ENCODE measurements at places on chromosomes 3 and 15.

DNA sequence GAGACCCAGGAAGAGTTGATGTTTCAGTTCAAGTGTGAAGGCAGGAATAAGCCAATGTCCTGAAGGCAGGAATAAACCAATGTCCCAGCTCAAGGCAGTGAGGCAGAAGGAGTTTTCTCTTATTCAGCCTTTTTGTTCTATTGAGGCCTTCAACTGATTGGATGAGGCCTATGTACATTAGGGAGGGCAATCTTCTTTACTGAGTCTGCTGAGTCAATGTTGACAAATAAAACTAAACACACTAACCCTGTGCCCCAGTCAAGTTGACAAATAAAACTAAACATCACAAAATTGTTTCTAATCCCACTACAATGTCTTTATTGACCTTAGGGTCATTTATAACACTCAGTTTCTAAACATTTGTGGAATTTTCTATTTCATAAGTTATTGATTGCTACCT is 100.0 kb downstream of the CACNA2D3 start:
- DNase-seq = no peak

DNA sequence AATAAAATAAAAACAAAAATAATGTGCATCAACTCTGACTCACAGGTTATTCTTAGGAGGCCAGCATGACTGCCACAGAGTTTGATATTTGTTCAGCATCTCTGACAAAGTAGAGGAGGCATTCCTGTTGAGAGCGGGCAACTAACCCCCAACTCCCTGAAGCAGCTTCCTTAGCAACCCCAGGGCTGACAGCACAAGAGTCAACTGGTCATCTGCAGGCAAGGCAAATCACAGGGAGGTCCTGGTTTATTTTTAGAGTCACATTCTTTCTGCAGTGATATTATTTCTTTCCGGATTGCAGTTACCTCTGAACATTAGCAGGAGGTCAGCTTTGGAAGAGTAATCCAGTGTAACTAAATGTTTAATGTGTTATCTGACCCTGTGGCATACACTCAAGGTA is 273.0 kb downstream of the PLCL2 start:
- no peak for DNase-seq

DNA sequence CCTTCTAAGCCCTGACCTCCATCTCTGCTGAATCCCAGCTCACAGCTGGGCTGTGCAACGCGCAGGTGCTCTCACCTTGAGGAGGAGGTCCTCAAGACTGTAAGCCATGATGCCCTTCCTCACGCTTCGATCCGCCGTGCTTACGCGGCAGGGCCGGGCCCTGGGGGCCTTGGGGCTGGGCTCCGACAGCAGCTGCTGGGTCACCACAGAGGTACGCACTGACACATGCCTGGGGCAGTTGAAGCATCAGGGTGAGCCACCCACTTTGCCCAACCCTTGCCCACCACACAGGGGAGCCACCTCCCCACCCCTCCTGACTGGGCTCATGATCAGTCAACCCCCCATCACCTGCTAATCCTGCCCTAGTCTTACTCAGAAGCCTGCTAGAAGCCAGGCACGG is 3.1 kb downstream of the CIDEC start:
- DNase-seq = no peak

DNA sequence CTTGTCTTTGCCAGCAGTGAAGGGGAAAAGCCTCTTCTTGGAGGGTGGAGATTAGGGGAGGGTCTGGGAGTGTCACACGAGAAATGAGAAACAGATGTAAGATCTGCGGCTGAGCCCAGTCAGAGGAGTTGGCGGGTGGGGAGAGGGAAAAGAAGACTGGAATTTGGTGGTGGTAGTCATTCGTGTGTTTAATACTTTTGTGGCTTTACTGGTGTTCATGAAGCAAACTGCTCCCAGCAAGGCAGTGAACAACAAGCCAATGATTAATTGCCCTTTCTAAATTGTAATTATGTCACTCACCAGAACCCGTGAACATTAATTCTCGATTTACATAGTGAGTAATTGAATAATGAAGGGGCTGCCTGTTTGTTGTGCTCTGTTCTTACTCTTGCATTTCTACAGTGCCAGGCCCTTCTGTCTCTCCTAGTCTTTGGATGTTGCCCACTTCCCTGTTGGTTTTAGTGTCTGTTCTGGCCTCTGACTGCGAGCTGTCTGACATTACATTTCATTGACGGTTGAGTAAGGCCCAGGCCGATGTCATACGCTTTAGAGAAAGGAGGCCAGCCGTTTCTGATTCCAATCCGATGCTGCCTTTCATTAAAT is 78.0 kb downstream of the CHCHD6 start:
- DNase-seq = no peak

DNA sequence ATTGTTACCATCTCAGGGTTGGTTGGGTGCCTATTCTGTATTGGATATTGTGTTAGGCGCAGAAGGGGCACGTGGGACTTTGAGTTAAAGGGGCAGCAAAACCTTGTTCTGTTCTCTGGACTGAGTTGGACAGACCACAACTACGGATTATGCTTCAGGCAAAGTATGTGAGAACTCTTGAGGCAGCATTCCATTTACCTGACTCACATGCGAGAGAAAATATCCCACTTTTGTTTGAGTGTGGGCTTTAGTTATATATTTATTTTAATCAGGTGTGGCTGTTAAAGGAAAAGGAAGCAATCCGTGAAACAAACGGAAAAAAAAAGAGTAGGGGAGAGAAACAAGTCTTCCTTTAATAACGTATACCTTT is 627 bp upstream of the PLS1 start:
- no peak for DNase-seq

DNA sequence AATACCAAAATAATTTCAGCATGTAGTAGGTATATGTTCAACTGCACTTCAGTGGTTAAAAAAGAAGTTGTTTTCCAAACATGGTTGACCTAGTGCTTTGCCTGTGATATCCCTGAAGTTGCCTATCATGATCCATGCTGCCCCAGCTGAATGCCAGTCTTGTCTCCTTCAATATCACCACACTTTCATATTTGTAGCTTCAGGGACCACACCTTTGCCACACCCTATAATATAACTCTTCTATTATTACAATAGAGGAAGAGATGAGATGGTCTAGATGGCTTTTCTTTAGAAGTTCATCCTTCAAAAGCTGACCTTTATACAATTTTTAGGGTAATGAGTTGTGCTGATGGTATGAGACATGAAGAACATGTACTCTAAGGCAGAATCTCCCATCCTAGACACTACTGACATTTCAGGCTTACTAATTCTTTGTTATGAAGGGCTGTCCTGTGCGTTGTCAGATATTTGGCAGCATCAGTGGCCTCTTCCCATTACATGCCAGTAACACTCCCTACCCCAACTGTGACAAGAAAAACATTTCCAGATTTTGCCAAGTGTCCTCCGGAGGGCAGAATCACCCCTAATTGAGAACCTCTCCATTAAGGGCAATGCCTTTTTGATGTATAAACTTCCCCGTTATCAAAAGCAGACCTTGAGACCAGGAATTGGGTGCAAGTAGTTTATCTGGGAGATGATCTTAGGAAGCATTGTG is 76.2 kb upstream of the PLCL2 start:
- peak; percentile 36 for DNase-seq

DNA sequence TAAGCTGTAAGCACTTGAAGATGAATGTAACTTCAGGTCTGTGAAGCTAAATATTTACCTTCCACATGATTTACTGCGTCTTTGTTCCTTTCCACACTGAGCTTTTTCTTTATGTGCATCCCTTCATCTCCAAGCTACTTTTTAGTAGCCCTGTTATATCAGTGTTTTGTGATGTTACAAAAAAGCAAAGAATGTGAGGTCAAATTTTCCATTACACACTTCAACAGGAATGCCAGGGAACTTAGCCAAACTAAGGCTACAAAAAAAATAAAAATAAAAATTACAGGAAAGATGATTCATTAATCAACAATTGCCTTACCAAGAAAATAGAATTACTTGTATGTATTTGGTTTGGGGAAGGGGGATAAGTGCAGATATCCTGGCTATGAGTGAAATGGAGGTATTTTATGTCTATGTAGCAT is 73.0 kb downstream of the FILIP1L start:
- no peak for DNase-seq

- no peak for DNase-seq
Observed at GRCh38 chr15:42914728-42915497, 5.7 kb downstream of the TTBK2 start.

GRCh38 chr15:48500595-48500994 is 144.9 kb downstream of the FBN1 start:
- DNase-seq = no peak

- no peak for DNase-seq
Observed at GRCh38 chr3:174153871-174154270, 705.3 kb upstream of the NAALADL2 start.

- no peak for DNase-seq
Observed at GRCh38 chr15:98907927-98908471, 99.6 kb downstream of the PGPEP1L start.

GRCh38 chr3:124362455-124362854 is 367.8 kb upstream of the UMPS start:
- no peak for DNase-seq

DNA sequence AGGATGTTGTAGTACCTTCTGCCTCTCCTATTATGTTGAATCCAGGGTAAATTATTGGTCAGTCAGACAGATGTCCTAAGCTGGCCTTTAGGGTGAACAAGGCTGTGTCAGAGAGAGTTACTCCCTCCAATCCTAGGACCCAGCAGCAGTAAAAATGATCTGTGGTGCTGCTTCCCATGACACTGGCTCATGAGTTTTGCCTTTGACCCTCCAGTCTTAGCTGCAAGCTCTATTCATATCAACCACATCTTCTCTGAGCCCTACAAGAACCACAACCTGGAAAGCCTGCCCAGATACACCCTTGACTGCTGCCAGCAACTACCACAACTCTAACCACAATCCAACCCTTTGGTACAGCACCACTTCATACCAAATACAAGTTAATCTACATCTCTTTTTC is 27.2 kb upstream of the PHLDB2 start:
- DNase-seq = no peak

DNA sequence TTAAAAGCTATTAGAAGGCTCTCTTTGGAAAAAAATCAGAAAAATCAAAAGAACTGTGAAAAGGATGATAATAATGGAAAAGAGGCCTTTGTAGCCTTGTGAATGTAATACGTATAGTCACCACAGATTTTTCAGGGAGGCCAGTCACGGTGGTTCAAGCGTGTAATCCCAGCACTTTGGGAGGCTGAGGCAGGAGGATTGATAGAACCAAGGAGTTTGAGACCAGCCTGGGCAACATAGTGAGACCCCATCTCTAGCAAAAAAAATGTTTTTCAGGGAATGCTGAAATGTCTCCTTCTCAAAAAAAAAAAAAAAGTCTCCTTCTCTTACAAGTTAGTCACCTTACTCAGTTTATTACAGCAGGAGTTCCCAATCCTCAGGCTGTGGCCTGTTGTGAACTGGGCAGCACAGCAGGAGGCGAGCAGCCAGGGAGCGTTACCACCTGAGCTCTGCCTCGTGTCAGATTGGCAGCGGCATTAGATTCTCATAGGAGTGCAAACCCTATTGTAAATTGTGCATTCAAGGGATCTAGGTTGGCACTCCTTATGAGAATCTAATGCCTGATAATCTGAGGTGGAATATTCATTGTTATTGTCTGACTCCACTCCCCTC is 15.9 kb downstream of the ARIH1 start:
- DNase-seq = no peak

DNA sequence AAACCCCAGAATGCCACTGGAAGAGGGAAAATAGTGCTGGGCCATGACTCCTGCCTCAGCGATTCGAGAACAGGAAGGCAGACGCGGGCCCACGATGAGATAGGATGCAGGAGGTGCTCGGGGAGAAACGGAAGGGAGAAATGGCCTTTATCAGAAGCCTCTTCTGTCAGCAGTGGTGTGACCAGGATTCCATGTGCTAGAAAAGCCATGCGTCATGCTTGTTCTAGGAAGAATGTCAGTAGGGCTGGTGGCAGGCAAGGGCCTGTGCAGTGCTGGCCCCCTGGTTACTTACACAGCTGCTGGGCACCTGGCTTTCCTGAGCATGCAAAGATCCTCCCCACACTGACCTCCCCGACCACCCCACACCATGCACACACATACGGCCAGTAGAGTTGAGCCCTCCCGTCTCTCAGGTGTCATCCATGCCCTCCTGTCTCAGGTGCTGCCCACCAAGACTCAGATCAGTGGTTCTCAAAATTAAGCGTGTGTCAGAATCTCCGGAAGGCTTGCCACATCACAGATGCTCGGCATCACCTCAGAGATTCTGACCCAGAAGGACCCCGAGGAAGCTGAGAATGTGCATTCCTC is 106.7 kb downstream of the ADAMTS17 start:
- no peak for DNase-seq

DNA sequence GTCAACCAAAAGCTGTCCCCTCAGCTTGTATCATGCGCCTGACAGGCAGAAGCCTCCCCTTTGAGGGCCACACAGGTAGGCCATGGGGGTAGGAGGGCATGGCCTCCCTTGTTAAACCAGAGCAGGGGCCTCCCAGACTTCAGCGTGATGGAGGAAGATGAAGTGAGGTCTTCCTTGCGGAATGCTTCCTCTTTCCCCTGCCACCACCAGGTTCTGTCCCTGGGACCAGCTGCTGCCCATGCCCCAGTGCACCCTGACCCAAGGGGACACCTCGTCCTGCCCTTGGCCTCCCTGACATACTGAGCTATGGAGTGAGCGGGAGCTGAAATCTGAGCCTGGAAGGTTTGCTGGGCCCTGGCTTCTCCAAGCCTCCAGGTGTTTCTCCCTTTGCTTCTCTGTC is 26.7 kb downstream of the SSUH2 start:
- no peak for DNase-seq

DNA sequence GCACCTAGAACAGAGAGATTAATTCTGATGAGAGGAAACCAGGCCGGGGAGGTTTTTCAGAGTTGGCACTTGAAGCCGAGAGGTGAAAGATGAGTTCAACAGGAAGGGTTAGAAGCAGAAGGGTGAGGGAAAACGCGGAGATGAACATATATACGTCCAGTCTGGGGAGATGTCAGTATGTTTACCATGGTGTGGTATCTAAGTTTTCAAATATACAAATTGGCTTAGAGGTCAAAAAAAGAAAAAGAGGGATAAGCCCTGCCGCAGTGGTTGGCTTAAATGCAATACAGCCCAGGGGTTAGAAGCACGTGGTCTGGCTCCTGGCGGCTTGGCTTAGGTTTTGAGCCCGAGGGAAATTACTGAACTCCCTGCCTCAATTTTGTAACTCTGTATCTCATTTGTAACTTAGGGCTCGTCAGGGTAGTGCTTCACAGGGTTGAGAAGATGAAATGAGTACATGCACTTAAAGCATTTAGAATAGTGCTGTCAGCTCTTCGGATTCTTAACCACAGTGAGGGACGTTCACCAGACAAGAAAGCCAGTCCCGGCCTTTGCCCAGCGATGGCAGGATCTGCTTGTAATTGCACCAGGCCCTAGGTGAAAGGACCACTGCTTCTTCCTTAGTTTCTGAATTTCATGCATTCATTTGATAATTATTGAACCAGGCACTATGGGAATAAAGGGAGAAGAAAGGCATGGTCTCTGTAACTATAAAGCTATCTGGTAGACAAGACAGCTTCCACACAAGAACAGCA is 6.4 kb downstream of the HES1 start:
- DNase-seq = no peak

GRCh38 chr3:67876261-67876660 is 221.8 kb upstream of the SUCLG2 start:
- DNase-seq = no peak
